ENCODE measurements at places on chromosomes 1 and 21.
A peak's percentile ranks its signal among the peaks of the same experiment; 100 is the strongest.

- DNase-seq, result no peak
These were observed 22.0 kb downstream of the PRKCZ start for GRCh38 chr1:2072109-2072806.

- no peak for DNase-seq
These were observed 21.1 kb downstream of the MEGF6 start for GRCh38 chr1:3590139-3590763.

- no peak for DNase-seq
These were observed 77.2 kb downstream of the NRIP1 start for GRCh38 chr21:14987370-14988170.

DNA sequence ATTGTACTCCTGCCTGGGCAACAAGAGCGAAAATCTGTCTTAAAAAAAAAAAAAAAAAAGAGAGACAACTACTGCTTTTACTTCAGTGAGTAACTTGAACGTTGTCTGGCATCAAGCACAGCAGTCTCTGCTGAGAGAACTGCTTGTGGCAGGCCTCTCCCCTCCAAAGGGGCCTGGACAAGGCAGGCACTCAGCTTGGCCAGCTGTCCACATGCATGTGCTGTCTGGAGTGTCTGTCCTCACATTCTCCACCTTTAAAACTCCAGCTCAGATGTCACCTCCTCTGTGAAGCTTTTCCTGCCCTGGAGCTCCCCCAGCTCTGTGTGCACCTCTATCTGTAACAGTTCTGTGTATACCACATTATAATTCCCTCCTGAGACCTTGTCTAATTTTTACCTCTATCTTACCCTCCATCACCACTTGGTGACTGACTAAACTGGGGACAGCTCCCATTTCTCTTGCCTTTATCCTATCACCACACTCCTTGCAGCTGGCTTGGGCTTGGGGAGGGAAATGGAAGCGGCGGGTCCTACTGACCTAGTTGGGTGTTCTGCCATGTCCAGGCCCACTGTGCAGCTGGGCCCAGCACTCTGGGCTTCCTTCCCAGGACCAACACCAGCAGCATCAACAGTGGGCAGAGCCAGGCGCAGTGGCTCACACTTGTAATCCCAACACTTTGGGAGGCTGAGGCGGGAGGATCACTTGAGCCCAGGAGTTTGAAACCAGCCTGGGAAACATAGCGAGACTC lies 71.4 kb upstream of the ARTN start:
- no peak for DNase-seq

DNA sequence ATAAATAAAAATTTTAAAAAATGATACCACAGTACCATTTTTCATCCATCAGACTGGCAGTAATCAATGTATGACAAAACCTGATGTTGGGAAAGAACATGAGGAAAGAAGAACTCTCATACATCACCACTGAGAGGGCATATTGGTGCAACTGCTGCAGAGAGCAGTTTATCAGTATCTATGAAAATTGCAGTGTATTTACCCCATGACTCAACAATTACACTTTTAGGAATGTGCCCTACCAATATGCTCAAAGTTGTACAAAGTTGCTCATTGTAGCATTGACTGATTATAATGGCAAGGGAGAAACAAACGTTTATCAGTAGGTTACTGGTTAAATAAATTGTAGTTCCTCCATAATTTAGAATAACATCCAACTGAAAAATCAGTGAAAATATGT lies 36.7 kb downstream of the CATSPERE start:
- DNase-seq, result no peak

DNA sequence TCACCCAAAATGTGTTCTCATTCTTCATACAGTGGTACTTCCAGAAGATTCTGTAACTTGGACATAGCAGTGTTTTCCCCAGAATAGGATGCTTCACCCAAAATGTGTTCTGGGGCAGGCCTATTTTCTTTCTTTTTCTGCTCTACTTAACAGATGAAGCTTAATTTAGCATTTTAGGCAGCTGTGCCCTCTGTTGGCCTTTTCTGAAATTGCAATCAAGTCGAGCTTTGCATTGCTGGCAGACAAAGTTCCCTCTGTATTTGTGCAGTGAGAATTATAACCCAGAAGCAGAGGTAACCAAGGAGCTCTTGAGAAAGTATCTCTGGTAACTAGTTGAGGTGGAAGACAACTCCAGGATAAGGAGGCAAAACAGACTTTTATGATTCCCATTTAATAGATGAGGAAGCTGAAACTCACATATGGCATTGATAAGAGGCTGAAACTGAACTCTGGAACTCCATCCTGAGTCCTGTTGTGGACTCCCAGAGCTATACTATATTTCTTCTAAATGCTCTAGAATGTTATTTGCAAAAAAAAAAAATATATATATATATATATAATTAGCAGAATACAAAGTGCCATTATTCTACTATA lies 50.3 kb upstream of the L1TD1 start:
- DNase-seq, result peak; percentile 60

DNA sequence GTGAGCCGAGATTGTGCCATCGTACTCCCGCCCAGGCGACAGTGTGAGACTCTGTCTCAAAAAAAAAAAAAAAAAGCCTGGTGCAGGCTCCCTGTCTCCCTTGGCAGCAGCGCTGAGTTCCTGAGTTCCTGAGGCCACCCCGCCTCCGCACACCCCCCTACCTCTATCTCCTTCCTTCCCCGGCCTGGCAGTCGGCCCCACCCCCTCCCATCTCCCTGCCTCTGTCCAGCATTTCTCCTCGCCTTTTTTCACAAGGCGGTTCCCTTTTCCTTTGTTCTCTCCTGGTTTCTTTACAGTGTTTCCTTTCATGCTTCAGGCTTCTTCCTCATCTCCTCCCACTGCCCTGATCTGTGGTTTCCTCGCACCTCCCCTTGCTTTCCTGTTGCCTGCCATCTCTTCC lies 2.7 kb downstream of the RORC start:
- DNase-seq, result no peak
